Activated naive CD8-positive, alpha-beta T cell treated with anti-CD3 and anti-CD28 coated beads, Interleukin-2, amount 10 ng/mL, durations not matched to agents 7 days and 5 days (primary cell): ENCODE measurements at places on chromosomes 16 and 17.

GRCh38 chr16:21283521-21284289, 5.6 kb upstream of the CRYM start:
- peak; percentile 34 for DNase-seq

DNA sequence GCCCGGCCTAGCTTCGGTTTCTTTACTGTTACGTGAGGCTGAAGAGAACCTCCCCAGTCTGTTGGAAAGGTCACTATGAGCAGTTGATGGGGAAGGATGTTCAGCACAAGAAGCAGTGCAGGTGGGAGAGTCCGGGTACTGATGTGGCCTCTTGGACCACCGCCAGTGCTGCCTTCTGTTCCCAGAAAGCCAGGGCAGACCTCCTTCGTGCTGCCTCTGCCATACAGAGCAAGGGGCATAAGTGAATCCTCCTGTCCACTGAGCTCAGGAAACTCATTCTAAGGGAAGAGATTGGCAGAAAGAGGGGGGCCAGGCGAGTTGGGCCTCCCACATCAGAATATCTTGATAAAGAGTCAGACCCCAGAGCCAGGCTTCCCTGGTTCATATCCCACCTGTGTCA, 3.7 kb downstream of the PPP4C start:
- DNase-seq = no peak

DNA sequence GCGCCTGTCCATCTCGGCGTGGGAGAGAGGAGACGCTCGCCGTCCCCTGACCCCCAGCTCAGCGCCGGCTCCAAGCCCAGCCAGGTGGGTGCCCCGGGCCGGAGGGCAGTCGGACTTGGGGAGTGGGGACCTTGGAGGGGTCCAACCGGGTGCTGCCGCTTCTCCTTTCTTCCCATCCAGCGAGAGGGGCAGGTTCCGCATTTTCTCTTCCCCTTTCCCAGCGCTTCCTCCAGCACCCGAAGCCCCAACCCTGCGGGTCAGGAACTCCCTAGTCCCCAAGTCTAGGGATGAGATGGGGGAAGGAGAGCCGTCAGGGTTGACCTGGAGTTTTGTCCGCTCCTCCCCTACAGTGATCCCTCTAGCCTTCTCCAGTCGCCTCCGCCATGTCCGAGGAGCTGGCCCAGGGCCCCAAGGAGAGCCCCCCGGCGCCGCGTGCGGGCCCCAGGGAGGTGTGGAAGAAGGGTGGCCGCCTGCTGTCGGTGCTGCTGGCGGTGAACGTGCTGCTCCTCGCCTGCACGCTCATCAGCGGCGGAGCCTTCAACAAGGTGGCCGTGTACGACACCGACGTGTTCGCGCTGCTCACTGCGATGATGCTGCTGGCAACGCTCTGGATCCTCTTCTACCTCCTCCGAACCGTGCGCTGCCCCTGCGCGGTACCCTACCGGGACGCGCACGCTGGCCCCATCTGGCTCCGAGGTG, at the start of gene OTOP2:
TSS of gene OTOP2 (plus strand) at position 24 of the 699 bp plus-strand sequence. CDS start at position 384, 360 bp downstream.
- peak; percentile 43 for DNase-seq

DNA sequence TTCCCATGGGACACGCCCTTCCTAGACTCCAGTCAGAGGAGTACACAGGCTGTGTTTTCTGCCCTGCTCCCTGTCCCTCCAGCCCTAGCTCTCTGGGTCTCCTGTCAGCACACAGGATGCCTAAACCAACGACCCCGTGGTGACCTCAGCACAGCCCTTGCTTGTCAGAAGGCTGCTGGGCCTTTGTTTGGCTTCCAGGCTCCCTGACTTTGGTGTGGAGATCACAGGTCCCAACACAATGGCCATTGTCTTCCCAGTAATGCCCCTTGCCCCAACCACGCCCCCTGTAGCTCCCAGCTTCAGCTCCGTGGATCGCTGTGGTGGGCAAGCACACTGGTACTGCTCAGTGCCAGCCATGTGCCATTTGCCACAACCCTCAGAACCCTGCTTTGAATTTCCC, 15.0 kb downstream of the HNF1B start:
- no peak for DNase-seq

DNA sequence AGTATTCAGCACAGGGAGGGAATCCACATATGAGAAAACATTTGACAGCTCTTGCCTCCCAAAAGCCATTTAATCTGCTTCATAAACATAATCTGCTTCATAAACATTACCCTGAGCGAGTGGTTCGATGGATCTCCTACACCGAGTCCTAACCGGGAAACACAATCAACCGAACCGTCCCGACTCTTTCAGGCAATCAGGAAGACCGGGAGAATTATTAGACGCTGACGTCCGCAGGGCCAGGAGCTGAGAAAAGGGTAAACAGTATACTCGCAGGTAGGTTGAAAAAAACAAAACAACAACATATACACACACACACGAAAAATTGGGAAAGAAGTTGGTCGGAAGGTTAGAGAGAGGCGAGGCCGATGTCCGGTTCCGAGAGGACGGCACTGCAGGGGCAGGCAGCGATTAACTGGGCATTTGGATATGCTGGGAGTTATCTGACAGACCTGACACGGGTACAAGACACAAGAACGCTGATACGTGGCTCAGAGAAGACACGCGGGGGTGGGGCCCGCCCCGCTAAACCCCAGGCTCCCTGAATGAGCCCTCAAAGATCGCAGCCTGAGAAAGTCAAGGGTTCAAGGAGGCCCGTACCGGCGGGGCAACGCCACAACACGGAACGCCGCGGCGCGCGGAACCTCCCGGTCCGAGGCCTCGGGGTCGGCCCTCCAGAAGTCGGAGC, 585 bp downstream of the AP1G1 start:
- DNase-seq = no peak

GRCh38 chr16:66891360-66891759, 11.0 kb downstream of the PDP2 start:
- no peak for DNase-seq

- no peak for DNase-seq
These were observed 87.8 kb downstream of the PLCG2 start for GRCh38 chr16:81866820-81867440.

- DNase-seq = no peak
These were observed 43.5 kb downstream of the CYB561 start for GRCh38 chr17:63402431-63403212.

- DNase-seq = no peak
These were observed 12.0 kb upstream of the CFDP1 start for GRCh38 chr16:75445298-75445697.

- peak; percentile 21 for DNase-seq
These were observed 18.3 kb upstream of the ATP2A3 start for GRCh38 chr17:3982541-3983017.

DNA sequence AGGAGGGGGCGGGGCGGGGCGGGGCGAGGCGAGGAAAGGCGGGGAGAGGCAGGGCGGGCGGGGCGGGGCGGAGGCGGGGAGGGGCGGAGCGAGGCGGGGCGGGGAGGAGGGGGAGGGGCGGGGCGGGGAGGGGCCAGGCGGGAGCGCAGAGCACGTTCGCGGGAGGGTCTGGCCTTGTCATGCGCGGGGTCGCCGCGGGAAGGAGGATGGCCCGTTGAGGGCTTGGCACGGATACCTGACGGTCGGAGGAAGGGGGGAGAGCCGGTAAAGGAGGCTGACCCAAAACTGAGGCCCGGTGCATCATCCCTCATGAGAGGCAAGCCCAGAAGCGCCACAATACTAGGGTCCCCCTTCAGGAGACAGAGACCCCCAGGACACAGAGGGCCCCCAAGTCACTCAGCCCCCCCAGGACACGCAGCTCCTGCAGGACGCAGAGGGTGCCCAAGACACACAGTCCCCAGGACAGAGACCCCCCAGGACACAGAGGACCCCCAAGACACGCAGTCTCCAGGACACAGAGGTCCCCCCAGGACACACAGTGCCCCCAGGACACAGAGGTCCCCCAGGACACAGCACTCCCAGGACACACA, 593 bp upstream of the WDR45B start:
- peak; percentile 65 for DNase-seq

DNA sequence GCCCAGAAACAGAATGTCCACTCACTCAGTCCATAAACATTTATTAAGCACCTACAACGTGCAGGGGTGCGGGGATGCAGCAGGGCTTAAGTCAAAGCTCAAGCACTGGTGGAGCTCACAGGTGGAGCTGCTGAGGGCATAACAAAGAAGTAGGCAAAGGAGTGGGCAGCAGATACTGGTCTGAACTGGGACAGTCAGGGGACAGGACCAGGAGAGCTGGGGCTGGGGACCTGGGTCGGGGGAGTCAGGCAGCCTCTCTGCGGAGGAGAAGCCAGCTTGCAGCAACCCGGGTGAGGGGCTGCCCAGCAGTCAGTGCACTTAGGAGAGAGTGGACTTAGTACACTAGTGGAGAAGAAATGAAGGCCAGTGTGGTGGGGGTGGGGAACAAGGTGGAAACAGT, 10.0 kb upstream of the TNFRSF13B start:
- no peak for DNase-seq

GRCh38 chr16:73179705-73180331, 131.9 kb upstream of the ZFHX3 start:
- no peak for DNase-seq

GRCh38 chr16:72609933-72610332, 438.0 kb upstream of the PMFBP1 start:
- DNase-seq = no peak

DNA sequence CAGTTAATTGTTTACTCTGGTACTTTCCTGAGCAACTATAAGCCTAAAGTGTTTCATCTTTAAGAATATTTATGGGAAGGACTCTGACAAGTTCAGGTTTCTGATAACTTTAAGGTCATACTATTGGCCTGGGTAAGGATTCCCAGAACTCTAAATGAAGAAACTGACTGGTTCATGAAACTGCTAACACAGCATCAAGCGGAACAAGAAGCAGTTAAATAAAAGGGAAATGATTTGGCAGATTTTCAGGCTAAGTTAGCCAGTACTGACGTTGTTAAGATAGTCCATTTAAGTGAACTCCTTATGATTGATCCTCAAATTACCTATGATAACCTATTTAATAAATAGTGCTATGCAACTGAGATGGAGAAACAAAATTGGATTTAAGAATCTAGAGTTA, 101.6 kb upstream of the CES5A start:
- DNase-seq = no peak

DNA sequence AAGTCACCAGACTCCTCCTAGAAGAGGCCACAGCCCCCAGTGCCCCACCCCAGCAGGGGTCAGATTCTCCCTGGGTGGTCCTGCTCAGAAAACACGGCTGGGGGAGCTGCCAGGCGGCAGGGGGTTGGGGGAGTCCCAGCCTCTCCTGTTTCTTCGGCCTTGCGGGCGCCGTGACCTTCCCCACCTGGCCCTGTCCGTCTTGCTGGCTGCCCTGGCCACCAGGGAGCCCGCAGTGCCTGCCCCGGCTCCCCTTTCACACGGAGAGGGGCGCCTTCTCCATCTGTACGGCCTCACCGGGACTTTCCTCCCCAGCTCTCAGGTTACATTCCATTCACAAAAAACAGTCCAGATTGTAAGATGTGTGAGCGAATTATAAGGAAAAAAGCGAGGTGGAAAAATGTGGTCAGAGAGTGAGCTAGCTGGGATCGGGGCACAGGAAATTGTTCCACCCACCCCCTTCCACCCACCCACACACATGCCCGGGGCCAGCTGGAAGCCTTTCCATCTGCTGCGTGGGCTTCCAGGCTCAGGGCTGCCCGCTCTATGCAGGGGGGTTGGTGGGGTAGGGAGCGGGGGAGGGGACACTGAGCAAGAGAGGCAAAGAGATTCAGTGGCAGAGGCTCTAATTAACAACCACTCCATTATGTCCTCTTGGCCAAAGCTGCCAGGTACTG, 14.6 kb upstream of the CIBAR2 start:
- no peak for DNase-seq

DNA sequence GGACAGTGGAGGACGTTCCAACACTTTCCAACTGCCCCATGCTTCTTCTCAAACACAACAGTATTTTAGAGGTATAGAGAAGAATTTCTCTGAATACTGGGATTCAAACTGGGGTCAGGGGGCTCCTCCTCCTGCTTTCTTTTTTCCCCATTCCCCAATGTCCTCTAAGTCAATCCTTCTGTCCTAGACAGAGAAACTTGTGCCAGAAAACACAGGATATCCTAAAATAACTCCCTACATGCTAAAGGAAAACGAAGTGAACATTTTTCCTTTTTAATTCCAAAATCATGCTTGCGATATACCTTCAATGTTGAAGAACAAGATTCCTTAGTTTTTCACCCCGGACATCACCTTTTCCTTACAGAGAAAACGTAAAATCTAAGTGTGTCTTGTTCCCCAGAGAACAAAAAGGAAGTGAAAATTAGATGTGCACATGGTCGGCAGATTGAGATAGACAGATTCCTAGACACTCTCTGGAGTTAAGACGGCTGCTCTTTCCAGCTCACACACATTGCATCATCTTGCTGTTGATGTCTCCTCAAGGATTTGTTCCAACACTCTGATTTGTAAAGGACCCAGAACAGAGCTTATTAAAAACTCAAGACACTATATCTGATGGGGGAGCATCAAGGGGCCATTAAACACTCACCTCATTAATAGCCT, 228.2 kb downstream of the GRIN2A start:
- no peak for DNase-seq

DNA sequence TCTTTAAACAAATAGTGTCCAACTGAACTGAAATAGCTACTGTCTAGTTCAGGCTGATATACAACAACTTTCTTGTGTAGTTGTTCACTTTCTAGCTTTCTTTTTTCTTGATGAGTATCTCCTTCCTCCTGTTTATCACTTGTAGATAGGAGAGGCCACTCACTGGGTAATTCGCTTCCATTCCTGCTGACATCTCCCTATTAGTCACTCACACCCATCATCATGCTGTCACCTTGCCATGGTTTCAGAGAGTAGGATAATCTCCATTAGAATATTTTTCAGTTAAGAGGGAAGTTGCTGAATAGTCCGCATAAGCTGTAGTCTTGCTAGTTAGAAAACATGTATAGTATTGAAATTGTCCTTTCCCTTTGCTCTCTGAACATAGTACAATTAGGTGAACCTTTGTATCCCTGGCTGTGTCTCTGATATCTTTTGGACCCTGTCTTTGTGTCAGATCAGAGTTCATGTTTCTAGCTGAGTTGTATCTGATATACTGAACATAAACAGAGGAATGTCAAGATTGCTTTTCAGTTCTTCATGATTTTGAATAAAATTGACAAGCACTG, 64.4 kb upstream of the RASL10B start:
- no peak for DNase-seq

DNA sequence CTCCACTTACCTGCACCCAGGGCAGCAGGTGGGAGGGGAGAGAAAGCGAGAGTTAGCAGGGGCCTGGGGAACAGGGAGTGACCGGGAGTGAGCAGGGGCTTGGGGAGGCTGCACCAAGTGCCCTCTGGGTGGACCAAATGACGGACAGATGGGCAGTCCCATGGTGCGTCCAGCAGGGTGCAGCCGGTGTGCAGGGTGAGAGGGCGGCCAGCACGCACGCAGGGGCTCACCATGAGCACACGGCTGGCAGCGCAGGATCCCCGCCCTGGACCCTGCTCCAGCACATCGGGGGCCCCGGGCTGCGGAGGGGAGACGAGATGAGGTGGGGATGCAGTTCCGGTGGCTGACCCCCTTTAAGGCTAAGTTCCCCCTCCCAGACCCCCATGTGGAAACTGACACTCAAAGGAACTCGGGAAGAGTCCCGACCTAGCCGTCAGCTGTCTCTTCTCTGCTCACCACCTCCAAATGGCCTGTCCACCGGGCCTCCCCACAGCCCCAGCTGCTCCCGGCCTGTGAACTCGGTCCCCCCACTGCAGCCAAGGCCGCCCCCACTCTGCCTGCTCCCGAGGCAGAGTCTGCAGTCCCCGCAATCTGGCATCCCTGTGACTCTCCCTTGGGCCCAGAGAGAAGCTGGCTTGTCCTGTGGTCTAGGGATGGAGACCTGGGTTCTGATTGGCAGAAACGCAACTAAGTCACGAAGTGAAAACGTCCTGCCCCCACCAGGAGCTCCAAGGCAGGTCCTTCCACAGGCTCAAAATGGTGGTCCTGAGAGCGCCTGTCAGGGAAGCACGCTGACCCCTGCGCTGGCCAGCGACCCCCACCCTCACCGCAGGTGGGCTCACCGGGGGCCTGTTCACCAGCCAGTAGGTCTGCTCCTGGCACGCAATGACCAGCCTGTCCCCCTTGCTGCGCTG, 2.9 kb downstream of the RGS11 start:
- no peak for DNase-seq
